ENCODE measurements at places on chromosomes 5 and 9.

DNA sequence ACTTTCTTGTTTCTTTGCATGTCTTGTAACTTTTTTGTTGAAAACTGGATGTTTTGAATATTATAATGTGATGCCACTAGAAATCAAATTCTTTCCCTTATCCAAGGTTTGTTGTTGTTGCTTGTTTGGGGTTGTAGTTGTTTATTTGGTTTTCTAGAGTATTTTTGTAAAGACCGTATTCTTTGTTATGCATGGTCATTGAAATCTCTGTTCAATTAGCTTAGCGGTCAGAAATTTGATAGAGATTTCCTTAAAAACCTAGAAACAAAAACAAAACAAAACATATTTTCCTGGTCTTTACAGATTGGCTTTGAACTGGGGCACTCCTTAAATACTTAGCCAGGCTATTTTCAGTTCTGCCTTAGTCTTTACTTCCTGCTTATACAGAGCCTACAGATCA is 21.9 kb downstream of the SOX30 start:
- no peak for DNase-seq

- no peak for DNase-seq
These were observed 337.7 kb downstream of the PLK2 start for GRCh38 chr5:58122157-58122556.

GRCh38 chr9:15238646-15239045 is 68.4 kb downstream of the TTC39B start:
- no peak for DNase-seq

- no peak for DNase-seq
These were observed 17.9 kb downstream of the OR13J1 start for GRCh38 chr9:35852267-35852815.

DNA sequence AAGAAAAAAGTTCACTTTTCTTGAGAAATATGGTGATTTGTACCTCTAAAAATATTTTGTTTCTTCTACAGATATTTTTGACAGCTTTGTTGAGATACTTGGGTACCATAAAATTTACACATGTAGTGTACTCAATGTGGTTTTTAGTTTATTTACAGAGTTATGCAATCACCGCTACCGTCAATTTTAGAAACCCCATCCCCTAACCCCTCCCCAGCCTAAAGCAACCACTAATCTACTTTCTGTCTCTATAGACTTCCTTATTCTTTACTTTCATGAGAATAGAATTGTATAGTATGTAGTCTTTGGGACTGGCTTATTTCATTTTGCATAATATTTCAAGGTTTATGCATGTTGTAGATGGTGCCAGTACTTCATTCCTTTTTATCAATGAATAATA is 45.0 kb upstream of the TDRD7 start:
- DNase-seq: no peak

GRCh38 chr9:122011818-122012498 is 81.2 kb downstream of the TTLL11 start:
- DNase-seq: no peak

DNA sequence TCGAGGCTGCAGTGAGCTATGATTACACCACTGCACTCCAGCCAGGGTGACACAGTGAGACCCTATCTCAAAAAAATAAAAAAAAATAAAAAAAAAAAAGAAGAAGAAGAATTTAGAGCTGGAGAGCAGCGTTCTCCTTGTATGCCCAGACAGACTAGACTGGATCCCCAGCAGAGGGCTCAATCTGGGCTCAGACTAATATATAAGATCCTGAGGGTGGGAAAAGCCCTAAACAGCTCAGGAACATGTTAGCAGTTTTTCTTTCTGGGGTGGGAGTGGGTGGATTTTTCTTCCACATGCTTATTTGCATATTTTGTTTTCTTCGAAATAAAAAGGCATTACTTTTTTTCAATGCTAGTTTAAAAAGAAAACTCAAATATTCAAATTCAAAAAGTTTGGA is 904 bp upstream of the BSPRY start:
- DNase-seq: no peak

DNA sequence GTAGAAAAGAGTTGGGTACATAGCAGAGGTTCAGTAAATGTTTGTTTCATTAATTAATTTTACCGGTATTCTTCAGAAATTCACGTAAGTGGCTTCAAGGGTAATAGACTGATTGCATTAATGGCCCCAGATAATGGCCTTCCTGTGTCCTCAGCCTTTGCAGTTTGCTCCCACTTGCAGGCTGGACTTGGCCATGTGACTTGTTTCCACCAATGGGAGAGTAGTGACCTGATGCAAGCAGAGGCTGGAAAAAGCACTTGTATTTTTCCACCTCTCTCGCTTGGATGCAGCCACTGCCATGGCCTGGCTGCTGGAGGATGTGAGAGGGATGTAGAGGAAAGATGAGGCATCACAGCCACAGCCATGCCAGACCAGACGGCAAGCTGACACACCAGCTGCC is 480.9 kb downstream of the CDK5RAP2 start:
- no peak for DNase-seq

GRCh38 chr9:84481636-84482218 is 141.2 kb upstream of the SLC28A3 start:
- DNase-seq: no peak

DNA sequence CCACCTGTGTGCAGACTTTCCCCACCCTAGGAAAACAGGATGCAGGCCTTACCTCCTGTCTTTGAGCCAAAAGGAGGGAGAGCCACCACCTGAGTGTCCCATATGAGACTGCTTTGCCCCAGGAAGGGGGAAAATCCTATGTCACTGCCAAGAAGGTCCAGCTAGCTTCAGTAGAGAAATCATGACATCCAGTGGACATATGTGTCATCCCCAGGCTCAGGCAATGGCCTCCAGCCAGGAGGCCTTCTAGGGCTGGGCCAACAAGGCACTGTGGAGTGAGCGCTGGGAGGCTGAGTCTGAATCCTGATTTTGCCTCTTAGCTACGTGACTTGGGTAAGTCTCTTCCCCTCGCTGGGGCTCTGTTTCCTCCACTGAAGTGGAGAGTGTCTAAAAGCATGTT is 60.2 kb downstream of the SMIM23 start:
- no peak for DNase-seq

- no peak for DNase-seq
These were observed 2.2 kb upstream of the FOXI1 start for GRCh38 chr5:170103447-170103846.

GRCh38 chr5:92519811-92520632 is 1061.0 kb downstream of the NR2F1-AS1 start:
- DNase-seq: no peak

DNA sequence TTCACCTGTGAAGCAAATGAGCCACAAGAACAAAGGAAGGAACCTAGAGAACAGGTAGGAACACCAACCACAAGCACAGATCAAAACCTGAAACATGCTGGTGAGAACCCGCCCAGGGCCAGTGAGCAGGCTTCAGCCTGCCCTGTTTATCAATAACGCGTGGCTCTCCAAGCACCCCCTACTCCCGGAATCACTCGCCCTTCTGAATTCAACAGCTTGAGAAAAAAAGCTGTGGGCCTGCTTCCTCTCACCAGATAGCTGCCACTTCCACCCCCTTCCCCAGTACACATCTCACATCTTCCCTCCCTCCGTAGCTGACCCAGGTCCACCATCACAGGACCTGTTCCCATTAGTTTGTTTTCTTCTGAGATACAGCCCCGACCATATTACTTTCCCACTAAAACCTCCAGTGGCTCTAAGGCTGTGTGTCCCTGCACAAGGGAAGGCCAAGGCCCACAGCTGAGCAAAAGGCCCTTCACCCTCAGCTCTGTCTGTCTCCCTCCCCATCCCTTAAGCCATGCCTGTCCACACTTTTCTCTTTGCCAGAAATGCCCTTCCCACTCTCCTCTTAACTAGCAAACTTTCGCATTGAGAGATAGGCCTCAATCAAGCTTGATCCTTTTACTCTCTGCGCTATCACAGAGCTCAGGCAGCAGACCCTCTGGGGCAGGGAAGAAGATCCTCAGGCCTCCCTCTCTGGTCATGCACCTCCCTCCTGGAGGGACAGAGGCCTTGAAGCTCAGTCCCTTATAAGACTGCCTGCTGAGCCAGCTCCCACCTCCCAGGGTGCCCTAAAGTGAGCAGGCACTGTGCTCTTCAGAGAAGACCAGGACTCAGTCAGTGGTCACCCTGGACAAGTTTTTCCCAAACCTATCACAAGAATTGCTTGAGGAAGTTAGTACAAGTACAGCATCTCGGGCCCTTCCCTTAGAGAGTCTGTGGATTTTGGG is 30.1 kb downstream of the B4GALT1 start:
- DNase-seq: no peak

DNA sequence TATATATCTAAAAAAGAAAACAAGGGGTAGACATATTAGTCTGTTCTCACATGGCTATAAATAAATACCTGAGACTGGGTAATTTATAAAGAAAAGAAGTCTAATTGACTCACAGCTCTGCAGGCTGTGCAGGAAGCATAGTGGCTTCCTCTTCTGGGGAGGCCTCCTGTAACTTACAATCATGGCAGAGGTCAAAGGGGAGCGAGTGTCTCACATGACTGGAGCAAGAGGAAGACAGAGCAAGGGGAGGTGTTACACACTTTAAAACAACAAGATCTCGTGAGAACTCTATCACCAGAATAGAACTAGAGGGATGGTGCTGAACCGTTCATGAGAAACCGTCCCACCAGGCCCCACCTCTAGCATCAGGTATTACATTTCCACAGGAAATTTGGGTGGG is 616.8 kb downstream of the TLE4 start:
- DNase-seq: no peak

GRCh38 chr5:119655061-119655460 is 25.7 kb downstream of the FAM170A start:
- DNase-seq: no peak

DNA sequence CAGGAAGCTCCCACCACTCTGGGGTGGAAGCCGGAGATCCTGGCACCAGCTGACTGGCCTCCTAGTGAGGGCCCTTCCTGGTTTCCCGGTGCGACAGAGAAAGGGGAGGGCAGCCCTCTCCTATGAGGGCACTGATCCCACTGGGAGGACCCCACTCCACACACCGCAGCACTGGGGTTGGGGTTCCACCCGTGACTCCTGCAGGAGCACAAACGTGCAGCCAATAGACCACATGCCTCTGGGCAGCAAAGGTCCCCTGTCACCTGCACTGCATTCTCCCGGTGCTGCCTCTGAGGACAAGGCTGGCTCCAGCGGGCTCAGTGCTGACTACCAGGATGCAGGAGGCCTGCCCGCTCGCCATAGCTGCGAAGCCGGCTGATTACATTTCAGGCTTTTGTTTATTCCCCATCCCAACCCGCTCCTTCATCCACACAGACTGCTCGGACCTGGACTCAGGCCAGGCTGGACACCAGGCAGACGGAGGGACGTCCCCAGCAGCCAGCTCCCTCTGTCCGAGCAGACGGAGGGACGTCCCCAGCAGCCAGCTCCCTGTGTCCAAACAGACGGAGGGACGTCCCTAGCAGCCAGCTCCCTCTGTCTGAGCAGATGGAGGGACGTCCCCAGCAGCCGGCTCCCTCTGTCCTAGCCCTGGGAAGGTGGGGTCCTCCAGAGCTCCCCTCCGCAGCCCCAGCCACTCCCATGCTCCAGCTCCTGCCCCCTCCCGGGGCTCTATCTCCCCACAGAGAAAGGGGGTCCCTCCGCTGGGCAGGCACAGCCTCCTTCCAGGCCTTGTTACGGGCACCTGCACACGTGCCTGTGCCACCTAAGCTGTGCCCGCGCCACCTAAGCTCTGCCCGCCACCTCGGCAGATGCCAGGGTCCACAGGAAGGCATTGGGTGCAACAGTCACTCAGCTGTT is 8.8 kb upstream of the CEP72 start:
- DNase-seq: no peak

DNA sequence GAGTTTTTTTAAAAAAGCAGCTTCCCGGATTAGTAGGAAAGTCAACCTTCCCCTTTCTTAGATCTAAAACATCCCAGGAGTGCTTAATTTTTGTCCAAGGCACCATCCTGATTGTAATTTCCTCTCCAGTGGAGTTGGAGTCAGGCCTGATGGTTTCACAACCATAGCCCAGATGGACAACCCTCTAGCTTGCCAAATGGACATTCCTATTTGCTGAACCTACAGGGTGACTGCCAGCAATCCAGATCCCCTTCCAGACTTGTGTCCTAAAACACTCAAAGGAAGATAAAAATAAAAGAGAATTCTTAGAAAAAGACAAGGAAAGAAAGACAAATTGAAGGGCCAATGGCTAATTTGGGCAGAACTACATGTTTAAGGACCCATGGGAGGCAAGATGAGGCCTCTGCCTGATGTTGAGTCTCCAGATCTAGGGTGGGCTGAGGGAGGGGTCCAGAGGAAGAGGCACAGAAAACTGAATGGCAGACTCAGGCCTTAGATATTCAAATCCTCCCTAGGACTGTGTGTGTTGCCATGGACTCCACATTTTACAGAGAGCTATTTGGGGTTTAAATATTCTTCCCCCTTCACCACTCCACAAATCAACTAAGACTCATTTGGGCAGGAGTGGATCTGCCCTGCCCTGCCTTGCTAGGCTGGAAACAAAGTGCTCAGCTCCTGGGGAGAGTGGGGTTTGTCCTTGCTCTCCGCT is 38.5 kb upstream of the SLC44A1 start:
- DNase-seq: no peak

DNA sequence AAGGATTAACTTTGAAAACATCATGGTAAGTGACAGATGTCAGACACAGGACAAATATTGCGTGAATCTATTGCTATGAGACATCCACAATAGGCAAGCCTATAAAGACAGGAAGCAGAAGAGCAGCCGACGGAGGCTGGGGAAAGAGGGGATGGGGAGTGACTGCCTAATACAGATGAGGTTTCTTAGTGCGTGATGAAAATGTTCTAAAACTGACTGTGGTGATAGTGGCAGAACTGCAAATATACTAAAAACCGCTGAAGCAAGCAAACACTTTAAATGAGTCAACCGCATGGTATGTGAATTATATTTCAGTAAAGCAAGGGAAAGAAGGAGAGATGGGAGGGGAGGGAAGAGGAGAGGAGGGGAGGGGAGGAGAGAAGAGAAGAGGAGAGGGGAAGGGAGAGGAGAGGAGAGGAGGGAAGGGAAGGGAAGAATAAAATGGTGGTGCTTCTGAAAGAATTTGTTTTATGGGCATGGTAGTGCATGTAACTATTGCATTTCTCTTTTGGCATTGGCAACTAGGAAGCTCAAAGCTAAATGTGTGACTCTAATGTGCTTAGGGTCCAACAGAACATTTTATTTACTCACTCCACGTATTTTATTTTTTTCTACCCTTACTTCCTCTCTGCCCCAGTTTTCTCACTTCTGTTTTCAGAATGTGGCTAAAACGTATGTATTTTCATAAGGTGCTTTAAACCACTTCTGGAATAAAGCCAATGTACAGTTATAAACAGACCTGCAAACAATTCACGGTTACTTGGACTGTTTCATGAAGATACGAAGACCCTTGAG is 21.3 kb downstream of the AKNA start:
- no peak for DNase-seq

DNA sequence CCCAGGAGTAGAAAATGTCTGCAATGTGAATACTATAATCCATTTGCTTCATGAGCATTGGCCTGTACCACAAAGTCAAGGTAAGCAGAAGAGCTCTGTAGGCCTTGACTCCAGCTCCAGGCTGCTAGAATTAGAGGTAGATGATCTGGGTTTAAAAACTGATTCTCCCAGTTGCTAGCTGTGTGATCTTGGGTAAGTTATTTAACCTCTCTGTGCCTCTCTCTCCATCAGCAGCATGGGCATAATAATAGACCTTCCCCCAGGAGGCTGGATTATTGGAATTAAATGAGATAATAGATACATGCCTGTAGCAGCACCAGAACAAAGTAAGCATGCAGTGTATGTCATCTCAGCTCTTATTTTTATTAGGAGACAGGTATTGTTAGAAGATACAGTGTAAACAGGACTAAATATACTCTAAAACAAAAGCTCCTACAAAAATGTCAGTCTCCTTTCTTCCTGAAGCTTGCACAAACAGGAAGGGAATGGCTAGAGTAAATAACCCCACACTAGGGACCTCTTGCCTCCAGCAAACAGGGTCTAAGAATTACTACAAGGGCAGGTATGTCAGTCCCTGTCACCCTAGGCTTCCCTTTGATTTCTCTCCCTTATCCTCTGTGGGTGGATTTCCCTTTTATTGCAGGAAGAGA is 57.5 kb downstream of the PSAT1 start:
- DNase-seq: no peak

All from activated T-cell treated with anti-CD3 and anti-CD28 coated beads for 24 hours (primary cell).